ENCODE measurements at places on chromosomes 5 and 9.

GRCh38 chr5:143050183-143050582, 280.0 kb downstream of the ARHGAP26 start:
- no peak for DNase-seq

DNA sequence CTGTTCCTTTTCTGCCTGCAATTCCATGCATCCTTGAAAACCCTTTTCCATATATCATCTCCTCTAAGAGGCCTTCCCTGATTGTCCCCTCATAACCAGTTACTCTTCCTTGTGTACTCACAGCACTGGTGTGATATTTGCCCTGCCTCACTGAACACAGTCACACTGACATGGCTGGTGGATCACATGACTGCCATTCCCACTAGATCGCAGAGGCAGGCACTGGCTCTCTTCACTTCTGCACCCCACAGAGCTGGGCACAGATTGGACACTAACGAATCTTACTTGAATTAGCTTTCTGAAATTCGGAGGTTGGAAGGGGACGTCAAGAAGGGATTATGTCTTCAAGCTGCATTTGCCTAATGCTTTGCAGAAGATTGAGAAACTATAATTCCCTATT, 208.0 kb downstream of the PAPPA start:
- DNase-seq = no peak
- H3K4me3 ChIP-seq = no peak overlapping the region
- H3K27me3 ChIP-seq = no peaks in the 10 kb centered on the region
- no peak overlapping the region for H3K27ac ChIP-seq

GRCh38 chr9:6944093-6944551, 186.3 kb downstream of the KDM4C start:
- H3K27me3 ChIP-seq = no peaks in the 10 kb centered on the region
- H3K4me1 ChIP-seq = peaks cover 8% of the 10 kb centered on the region
- H3K36me3 ChIP-seq = no peaks in the 10 kb centered on the region
- H3K4me3 ChIP-seq = no peak overlapping the region
- H3K27ac ChIP-seq = no peak overlapping the region

DNA sequence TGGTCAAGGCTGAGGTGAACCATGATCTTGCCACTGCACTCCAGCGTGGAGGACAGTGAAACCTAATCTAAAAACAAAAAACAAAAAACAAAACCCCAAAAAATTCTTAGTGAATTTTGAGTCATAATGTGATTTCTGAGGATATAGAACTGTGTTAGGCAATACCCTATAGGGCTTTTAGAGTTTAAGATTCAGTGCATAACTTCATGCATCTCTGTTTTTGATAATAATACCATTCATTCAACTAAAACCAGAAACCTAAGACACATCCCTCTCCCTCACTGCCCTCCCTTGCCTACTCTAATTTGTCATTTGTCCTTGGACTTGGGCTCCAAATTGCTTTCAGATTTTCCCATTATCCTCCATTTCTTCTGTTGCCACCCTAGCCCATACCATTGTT, 405.7 kb upstream of the EDIL3 start:
- H3K36me3 ChIP-seq = no peaks in the 10 kb centered on the region
- H3K27ac ChIP-seq = no peak overlapping the region
- H3K27me3 ChIP-seq = no peaks in the 10 kb centered on the region
- no peak for DNase-seq

GRCh38 chr9:27861887-27862286, 288.6 kb upstream of the C9orf72 start:
- no peak for DNase-seq
- no peaks in the 10 kb centered on the region for H3K4me1 ChIP-seq
- no peak overlapping the region for H3K27ac ChIP-seq
- H3K27me3 ChIP-seq = no peaks in the 10 kb centered on the region
- H3K4me3 ChIP-seq = no peak overlapping the region
- no peaks in the 10 kb centered on the region for H3K36me3 ChIP-seq

DNA sequence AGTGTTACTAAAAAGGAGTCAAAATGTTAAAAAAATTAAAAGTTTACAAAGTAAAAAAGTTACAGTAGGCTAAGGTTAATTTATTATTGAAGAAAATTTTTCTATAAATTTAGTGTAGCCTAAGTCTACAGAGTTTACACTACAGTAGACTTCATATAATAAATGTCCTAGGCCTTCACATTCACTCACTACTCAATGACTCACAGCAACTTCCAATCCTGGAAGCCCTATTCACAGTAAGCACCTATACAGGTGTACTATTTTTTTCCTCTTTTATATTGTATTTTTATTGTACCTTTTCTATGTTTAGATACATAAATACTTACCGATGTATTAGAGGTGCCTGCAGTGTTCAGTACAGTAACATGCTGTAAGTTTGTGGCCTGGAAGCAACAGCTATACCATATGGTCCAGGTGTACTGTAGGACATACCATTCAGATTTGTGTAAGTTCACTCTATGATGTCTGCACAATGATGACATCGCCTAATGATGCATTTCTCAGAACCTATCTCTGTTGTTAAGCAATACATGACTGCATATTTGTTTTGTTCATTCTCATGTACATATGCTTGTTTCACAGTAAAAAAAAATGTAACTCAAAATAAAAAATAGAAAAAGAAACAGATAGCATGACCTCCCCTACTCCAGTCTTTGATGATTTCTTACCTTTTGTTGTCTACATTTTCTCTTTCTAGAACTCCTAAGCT, 64.7 kb downstream of the NR3C1 start:
- H3K4me1 ChIP-seq = peaks cover 32% of the 10 kb centered on the region
- no peak overlapping the region for H3K4me3 ChIP-seq
- no peaks in the 10 kb centered on the region for H3K27me3 ChIP-seq
- H3K36me3 ChIP-seq = no peaks in the 10 kb centered on the region
- DNase-seq = no peak
- no peak overlapping the region for H3K27ac ChIP-seq

DNA sequence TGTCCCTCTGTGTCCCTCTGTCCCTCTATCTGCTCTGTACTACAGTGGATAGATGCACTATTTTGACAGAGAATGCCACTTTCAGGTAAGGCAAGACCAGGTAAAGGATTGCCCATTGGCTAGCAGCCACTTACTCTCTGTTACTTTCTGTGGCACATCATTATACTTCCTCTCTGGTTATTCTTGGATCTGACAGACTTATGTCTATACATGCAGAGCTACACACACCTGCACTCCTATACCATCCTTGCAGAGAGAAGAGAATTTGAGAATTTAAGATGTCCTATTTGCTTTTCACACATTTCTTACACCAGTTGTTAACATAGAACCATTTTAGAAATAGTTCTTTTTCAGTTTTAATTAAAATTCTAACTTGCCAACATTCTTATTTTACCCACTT, 163.7 kb upstream of the SLC12A2 start:
- H3K36me3 ChIP-seq = no peaks in the 10 kb centered on the region
- H3K4me1 ChIP-seq = no peaks in the 10 kb centered on the region
- no peak overlapping the region for H3K27ac ChIP-seq
- DNase-seq = no peak

DNA sequence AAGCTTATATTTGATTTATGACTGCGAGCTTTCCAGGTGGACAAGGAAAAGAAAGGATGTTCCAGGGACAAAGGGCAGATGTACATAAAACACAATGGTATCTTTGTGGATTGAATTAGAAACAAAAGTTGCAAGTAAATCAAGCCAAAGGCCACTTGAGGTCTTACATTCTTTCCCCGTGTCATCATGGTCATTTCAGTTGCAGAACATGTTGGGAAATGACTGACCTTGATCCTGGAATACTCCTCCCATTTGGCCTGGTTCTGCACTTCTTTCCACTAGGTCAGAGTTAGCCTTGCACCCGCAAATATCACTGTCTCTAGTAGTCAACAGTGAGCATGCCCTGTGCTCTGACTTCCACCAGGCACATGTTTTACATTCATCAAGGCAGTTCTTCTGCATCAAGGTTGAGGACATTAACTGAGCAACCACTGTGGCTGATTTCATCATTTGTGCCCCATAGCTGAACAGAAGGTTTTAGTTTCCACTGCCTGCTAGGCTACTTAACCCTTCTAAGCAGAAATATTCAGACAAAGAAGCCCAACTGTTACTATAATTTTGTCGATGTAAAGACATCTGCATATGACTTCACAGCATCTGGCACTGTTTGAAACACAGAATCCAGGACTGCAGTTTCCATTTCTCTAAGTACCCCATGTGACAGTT, 1161.7 kb upstream of the DMAC1 start:
- H3K4me1 ChIP-seq = peaks cover 7% of the 10 kb centered on the region
- no peaks in the 10 kb centered on the region for H3K36me3 ChIP-seq
- no peaks in the 10 kb centered on the region for H3K27me3 ChIP-seq
- no peak overlapping the region for H3K27ac ChIP-seq

DNA sequence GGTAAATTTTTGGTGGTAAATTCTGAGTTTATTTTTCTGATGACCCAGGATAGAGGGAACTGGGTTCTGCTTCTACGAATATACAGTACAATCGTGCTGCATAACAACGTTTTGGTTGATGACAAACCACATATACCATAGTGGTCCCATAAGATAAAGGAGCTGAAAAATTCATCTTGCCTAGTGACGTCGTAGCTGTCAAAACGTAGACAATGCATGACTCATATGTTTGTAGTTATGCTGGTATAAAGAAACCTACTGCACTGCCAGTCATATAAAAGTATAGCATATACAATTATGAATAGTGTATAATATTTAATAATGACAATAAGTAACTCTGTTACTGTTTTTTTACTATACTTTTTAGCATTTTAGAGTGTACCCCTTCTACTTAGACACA, 244.0 kb downstream of the GAS1 start:
- H3K4me3 ChIP-seq = no peak overlapping the region
- H3K27ac ChIP-seq = no peak overlapping the region
- no peaks in the 10 kb centered on the region for H3K36me3 ChIP-seq
- peaks cover 4% of the 10 kb centered on the region for H3K4me1 ChIP-seq
- DNase-seq = no peak
- no peaks in the 10 kb centered on the region for H3K27me3 ChIP-seq

GRCh38 chr5:105544300-105544699, 1981.7 kb upstream of the NUDT12 start:
- H3K36me3 ChIP-seq = no peaks in the 10 kb centered on the region
- no peak overlapping the region for H3K4me3 ChIP-seq
- peaks cover 4% of the 10 kb centered on the region for H3K4me1 ChIP-seq
- H3K27ac ChIP-seq = no peak overlapping the region
- DNase-seq = no peak

DNA sequence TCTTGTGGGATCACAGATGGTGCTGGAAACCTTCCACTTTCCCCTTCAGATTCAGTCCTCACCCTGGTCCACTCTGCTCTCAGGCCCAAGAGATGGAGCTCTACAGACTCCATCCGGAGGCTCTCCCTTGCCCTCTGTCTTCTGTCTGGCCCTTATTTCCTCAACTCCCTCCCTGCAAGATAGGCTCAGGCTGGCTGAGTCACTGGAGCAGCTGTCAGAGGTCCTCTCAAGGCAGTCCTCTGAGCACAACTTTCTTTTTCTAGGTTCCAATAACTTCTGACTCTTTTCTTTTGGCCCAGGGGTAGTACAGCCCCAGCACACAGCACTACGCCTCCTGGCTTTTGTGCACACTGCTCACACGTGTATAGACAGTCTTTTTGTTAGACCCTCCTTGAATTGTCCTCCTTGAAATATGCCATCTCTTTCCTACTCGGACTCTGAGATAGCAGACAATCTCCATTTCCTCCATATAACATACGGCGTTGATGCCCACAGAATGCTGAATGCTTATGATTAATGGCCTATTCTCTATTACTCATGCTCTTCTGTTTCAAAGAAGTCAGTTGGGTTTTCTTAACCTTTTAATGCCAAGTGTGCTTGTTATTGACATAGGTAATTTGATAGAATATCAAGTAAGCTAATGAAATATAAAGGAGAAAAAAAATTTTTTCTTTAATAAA, 193.1 kb downstream of the SLC12A2 start:
- DNase-seq = no peak
- H3K36me3 ChIP-seq = no peaks in the 10 kb centered on the region
- H3K27me3 ChIP-seq = no peaks in the 10 kb centered on the region

- DNase-seq = no peak
- no peaks in the 10 kb centered on the region for H3K36me3 ChIP-seq
- H3K27me3 ChIP-seq = no peaks in the 10 kb centered on the region
- H3K4me1 ChIP-seq = peaks cover 8% of the 10 kb centered on the region
- no peak overlapping the region for H3K4me3 ChIP-seq
Observed at GRCh38 chr5:5273398-5273797, 133.3 kb downstream of the ADAMTS16 start.

- no peaks in the 10 kb centered on the region for H3K27me3 ChIP-seq
- H3K4me3 ChIP-seq = no peak overlapping the region
- no peaks in the 10 kb centered on the region for H3K36me3 ChIP-seq
- H3K4me1 ChIP-seq = no peaks in the 10 kb centered on the region
- no peak for DNase-seq
Observed at GRCh38 chr5:12242950-12243888, 339.0 kb upstream of the CTNND2 start.

DNA sequence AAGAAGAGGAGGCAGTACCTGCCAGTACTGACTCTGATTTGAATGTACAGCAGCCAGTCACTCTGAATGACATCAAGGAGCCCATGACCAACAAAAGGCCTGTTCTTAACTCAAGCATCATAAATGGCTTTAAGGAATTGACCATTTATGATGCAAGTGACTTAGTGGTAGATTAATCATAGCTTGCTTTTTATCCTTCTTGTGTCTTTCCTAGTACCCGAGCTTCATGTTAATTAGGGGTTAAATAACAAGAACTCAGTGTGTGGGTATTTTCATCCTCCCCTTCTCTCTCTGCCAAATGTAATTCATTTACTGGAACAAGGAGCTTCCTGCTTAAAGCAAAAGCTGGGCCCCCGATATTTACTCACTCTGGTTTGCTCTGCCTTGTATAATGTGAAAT, 146.5 kb downstream of the UNC13B start:
- H3K4me3 ChIP-seq = no peak overlapping the region
- H3K36me3 ChIP-seq = no peaks in the 10 kb centered on the region
- DNase-seq = no peak
- H3K27ac ChIP-seq = no peak overlapping the region
- peaks cover 9% of the 10 kb centered on the region for H3K4me1 ChIP-seq
- no peaks in the 10 kb centered on the region for H3K27me3 ChIP-seq

DNA sequence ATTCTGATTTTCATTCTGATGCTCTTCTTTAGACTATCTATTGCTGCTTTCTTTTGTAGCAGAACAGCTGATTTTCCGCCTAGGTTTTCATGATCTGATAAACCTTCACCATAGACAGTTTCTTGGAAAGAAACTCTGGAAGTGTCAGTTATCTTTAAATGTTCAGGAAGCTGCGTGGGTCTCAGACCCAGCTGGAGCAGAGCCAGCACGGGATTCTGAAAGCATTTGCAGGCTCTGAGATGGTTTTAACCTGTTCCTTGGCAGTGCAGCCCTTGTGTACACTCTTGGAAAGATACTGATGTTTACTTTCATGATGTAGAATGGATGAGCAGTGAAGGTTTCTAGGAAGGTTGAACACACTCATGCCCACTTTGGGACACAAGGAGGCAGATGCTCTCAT, 178.0 kb upstream of the DMRT1 start:
- no peaks in the 10 kb centered on the region for H3K36me3 ChIP-seq
- no peak for DNase-seq
- peak overlapping the region; percentile 15 for H3K27ac ChIP-seq
